ENCODE measurements at places on chromosomes 6 and 20.

DNA sequence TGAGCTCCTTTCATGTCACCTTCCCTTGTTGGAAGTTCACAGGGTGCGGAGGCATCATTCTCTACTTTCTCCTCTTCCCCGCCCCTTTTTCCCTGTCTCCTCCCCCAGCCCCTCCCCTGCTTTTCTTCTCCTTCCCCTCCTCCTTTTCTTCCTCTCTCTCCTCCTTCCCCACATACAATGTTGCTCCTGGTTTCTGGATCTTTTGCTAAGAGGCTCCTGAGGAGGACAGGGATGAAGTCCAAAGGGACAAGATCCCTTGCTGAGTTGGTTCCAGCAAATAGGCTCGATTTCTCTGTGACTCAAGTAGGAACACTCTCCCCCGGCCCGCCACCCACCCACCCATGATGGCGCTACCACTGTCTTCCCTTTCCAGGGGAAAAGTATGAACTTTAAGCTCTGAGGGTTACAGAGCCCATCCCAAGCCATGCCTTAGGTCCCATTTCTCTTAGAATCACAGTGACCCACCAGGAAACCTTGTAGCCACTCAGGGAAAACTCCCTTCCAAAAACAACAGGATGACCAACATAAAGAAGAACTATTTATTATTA lies 852 bp upstream of the TFEB start:
- no peak for DNase-seq

- no peak for DNase-seq
These were observed 161.5 kb upstream of the HEY2 start for GRCh38 chr6:125587666-125588632.

DNA sequence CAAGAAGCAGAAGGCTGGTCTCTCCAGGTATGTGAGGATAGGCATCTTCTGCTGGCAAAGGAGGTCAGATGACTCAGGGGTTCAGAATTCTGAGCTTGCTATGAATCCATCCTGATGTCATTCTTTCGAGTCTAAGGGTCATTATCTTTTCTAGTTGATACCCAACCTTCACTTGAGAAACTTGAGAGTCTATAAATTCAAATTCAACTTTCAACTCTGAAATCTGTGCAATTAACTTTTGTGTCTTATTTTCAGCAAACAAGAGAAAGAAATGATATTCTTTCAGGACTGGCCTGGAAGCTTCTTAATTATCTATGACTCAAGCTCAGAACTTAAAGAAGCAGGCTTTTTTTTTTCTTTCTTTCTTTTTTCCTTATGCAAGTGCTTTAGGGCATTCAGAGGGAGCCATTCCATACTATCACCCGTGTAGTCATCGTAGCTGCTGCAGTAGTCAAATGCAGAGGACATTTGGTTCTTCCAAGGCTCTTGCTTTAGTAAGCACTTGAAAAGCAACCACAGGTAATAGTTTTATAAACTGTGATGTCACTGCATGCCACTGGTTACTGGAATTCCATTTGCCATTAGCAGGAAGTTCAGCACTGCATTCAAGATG lies 93.0 kb downstream of the ADTRP start:
- no peak for DNase-seq

GRCh38 chr6:147870506-147871110 lies 362.1 kb downstream of the SAMD5 start:
- DNase-seq: no peak

- no peak for DNase-seq
These were observed 28.2 kb downstream of the SUN5 start for GRCh38 chr20:32975698-32976674.

DNA sequence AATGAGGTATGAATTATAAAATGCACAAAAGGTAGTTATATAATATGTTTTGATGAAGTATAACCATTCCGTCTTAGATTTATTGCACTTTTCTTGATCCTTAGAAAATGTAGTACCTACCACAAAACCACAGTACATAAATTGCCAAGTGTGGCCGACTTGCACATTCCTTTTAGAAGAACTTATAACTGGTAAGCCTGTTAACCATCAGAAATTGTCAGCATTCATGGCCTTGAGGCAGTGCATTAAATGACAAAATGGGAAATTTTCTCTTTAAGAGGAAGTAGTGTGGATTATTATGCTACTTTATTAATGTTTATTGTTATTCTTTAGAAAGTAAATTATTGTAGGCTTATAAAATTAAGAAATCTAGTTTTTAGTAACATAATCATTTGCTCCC lies 29.6 kb downstream of the TAB2 start:
- no peak for DNase-seq

GRCh38 chr6:79167931-79168694 lies 66.4 kb downstream of the HMGN3 start:
- DNase-seq: no peak

- no peak for DNase-seq
These were observed 45.8 kb upstream of the VSTM2L start for GRCh38 chr20:37856932-37857660.

- no peak for DNase-seq
These were observed at the start of gene SLC24A3 for GRCh38 chr20:19212469-19212815. Gene SLC24A3 (plus strand): TSS chr20:19212642.

DNA sequence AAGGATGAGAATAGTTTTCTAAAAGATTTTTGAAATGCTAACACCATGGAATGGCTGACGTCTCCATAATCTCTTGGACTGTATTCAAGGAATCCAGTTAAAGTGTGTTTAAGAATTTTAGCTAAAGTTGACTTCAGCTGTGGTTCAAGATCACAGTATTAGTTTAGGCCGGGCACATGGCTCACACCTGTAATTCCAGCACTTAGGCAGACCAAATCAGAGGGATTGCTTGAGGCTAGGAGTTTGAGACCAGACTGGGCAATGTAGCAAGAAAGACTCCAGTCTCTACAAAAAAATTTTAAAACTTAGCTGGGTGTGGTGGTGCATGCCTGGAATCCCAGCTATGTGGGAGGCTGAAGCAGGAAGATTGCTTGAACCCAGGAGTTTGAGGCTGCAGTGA lies 68.2 kb downstream of the RFPL4B start:
- DNase-seq: no peak

GRCh38 chr6:110652520-110652919 lies 162.7 kb downstream of the CDK19 start:
- no peak for DNase-seq

DNA sequence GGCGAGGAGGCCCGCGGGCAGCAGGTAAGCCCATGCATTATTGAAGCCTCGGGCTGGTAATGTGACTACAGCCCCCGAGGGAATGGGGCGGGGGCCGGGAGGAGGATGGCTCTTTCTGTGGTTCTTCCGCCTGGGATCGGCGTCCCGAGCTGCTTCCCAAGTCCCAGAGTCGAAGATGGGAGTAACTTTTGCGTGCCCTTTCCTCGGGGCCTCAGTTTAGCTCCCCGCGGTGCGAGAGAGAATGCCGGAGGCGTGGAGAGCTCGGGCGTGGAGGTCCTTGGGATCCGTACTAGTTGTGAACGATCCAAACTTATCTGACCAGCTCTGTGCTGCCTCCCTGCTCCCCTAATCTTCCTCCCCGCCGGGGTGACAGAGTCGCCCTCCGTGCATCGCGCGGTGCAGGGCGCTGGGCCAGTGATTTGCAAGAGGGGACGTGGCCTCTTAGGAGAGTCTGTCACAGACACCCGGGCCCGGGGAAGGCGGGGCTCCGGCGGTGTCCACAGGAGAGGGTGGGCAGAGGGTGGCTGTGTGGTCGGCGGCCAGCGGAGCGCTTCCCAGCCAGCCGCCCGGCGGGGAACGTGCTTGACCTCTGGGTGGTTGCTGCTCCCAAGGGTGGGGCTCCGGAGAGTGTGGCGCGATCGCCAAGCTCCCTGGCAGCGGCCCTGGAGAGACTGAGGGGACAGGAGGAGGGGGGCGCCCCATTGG lies 815 bp downstream of the UTRN start:
- DNase-seq: no peak

DNA sequence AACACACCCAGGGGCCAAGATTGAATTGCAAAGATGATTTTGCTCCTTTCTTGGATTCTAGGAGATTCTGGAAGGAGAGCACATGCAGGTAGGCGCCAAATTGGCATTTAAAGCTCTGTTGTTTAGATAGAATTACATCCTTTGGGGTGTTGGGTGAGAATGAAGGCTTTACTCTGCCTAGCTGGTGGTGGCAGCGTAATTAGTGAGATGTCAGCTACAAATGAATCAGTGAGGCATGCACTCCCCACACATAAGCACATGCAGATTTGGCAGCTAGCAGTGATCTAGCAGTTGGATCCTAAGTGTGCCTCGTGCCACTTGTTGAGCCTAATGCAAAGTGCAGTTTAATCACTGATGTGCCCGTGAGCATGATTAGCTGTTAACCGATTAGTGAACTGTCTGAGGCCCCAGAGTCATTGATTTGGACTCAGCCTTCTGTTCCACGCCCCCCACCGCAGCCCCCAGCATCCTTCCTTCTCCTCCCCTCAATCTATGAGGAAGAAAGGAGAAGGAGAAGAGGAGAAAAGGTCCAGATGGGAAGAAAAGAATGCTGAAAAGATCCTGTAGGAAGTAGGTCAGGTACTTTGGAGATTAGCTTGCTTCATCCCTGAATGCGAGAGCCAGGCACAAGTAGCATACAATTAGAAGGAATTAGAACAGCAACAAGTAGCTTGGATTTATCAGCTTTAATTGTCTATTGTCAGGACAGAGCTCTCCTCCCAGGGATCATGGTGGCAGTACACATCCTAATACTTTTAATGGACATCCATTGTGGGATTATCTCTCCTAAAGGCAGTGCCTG lies 6.0 kb upstream of the PRDM1 start:
- DNase-seq: no peak

DNA sequence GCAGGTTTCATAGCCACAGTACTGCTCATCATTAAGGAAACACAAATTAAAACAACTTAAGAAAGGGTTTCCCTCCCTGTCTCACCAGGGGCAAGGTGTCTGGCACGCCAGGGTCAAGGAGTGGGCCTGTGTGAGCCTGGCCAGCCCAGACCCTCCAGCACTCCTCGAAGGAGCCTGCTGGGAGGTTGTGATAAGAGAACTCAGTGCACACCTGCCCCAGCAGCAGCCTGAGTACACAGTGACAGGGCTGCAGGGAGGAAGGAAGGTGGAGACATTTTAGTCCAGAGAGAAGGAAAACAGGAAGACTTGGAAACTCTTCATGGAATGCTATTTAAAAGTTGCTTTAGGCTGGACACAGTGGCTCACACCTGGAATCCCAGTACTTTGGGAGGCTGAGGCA lies 14.1 kb downstream of the NINL start:
- DNase-seq: no peak

GRCh38 chr20:62463651-62464424 lies 12.0 kb downstream of the GATA5 start:
- no peak for DNase-seq

DNA sequence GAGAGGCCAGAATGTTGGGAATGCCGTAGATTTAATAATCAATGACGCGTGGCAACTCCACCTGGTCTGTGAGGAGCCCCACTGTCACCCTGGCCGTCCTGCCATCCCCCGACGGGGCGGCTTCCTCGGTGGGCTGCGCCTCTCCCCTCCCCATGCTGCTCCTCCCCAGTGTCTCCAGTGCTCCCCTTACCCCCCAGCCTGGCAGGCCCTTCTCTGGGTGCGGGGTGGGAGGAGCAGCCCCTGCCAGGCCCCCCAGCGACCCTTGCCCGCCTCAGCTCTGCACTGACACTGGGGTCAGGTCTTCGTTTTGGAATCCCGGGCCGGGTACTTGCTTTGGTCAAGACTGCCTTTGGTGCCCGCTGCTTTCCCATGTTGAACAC lies 82.3 kb upstream of the FRMD1 start:
- DNase-seq: no peak

- DNase-seq: peak; percentile 45
These were observed 8.9 kb downstream of the BPIFB1 start for GRCh38 chr20:33291830-33292355.

GRCh38 chr6:79668381-79668780 lies 37.3 kb downstream of the SH3BGRL2 start:
- no peak for DNase-seq

DNA sequence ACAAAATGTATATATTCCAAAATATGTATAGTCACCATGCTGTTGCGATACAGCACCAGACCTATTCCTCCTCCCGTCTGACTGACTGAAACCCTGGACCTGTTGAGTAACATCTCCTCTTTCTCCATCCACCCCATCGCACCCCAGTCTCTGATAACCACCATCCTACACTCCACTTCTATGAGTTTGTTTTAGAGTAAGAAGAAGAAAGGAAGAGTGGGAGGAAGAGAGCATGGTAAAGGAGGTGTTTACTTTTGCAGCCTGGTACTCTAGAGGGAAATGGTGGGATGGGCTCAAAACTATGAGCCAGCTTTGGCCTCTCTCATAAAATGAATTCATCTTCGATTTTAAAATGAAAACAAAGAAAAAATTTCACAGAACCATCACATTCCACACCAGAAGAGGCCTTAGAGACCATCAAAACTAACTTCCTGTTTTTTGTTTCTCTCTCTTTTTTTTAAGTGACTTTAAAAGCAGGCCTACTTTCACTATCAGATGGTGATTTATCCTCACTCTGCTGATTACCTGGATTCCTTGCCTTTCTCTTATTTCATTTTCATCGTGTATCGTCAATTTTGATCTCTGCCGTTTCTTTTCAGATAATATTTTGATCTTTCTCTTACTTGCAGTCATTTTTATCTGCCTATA lies 16.8 kb upstream of the FUCA2 start:
- DNase-seq: no peak

GRCh38 chr6:80179695-80180094 lies 73.2 kb downstream of the BCKDHB start:
- no peak for DNase-seq

GRCh38 chr6:135181333-135182070 lies 394 bp downstream of the MYB start:
- DNase-seq: no peak

GRCh38 chr20:63252284-63252711 lies 2.0 kb downstream of the NKAIN4 start:
- DNase-seq: no peak

- DNase-seq: no peak
These were observed 3.7 kb upstream of the NEDD9 start for GRCh38 chr6:11236076-11236750.

DNA sequence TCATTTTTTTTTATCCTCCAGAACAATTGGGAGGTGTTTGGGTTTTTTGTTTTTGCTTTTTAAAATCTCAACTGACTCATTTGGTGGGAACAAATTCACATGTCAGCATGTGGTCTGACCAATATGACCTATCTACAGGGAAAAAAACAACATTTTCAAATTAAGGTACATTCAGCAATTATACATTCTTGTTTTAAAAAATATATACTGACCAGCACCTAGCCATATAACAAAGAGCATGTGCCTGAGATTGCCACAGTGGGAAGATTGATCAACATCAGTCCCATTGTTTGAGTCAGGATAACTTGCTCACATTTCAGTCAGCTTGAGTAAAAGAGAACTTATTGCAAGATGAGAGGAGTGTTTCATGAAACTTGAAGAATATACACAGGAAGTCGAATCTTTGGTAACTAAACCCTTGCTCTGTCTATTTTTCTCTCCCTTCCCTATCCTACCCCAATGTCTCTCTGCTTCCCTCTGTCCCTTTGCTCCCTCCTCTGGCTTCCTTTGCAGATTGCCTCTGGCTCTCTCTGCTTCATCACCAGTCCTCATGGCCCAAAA lies 163.2 kb upstream of the TAB2 start:
- DNase-seq: no peak

DNA sequence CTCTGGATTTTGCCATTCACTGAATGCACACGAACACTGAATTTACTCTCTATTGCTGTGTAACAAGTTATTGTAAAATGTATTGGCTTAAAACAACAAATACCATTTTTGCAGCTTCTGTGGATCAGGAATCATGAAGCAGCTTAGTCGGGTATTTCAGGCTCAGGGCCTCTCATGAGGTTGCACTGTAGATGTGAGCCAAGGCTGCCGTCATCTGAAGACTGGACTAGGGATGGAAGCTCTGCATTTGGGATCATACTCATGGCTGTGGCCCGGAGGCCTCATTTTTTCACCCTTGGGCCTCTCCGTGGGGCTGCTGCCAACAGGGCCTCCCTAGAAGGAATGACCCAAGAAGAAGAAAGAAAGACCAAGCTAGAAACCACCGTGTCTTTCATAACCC lies 492.4 kb upstream of the CDH4 start:
- no peak for DNase-seq

Measured in stimulated activated CD8-positive, alpha-beta memory T cell treated with anti-CD3 and anti-CD28 coated beads, Interleukin-2, amount 100 ng/mL, for 1 hour (primary cell).